ENCODE measurements at places on chromosomes 13 and 19. TPM values are rescaled to one million over a fixed set of nuclear protein-coding genes. Genes with fewer than 3 reads are reported as not detected.
A peak's percentile ranks its signal among the peaks of the same experiment; 100 is the strongest.

Gene ZNF492
- total RNA-seq: 0.14 TPM

Gene DBP
- 39.9 TPM for total RNA-seq

Gene RASIP1
- 13.1 TPM for total RNA-seq

Gene ZNF20
- 3.4 TPM for total RNA-seq

Gene ELSPBP1
- not detected for total RNA-seq

Gene ZNF649
- 13.9 TPM for total RNA-seq

Gene PSG2
- total RNA-seq: not detected

GRCh38 chr19:12785431-12786031 lies 5.8 kb upstream of the JUNB start:
- DNase-seq: peak; percentile 28
